ENCODE measurements at places on chromosomes 2 and 18.

DNA sequence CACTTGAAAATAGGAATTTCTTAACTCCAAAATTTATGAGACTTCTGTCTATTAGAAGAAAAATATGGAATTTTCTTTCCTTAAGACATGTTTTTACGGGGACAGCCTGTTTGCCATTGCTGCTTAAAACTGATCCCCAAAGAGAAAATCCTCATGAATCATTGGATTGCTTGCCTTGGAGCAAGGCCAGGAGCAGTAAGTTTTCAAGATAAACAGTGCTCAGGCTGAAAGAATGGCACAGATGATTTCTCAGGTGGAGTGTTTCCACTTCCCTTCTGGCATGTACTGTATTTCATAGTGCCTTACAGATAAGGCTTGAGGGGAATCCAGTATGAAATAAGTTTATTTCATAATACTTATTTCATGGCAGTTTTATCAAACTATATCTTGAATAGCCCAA lies 74.3 kb upstream of the MMADHC start:
- peak; percentile 84 for DNase-seq

DNA sequence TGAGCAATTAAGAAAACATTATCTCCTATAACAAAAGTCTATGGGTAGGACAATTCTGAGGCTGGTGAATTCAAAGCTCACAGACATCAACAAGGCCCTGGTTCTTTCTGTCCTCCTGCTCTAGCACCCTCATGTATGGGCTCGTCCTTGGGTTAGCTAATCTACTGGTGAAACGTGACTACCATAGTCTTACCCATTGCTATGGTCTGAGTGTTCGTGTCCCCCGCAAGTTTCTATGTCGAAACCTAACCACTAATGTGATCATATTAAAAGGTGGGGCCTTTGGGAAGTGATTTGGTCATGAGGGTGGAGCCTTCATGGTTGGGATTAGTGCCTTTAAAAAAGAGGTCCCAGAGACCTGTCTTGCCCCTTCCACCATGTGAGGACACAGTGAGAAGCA lies 564.7 kb downstream of the TNS1 start:
- no peak for DNase-seq

DNA sequence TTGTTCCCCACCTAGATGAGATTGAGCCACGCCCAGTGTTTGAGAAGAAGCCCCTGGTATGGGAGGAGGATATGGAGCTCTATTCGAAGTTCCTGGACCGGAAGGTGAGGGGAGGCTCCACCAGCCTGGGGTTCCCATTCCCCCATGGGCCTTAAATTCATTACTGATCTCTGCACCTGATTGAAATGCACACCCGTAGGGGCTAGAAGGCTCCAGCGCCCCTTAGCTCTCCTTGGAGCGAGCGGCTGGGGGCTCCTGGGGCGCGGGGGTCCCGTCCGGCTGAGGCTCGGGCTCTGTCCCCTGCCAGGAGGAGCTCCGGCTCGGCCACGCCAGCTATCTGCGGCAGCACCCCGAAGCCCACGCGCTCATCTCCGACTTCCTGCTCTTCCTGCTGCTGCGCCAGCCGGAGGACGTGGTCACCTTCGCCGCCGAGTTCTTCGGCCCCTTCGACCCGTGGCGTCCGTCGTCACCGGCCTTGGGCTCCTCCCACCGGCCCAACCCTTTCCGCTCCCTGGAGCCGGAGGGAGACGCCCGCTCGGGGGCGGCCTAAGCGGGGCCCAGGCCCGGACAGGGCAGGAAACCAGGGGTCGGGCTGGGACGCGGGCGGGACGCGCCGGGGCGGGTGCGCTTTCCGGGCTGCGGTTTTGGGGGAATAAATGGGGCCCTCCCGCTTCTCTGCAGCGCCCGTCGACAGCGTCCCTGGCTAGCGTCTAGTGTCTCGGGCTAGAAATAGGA lies 10.9 kb downstream of the CATIP start:
- peak; percentile 74 for DNase-seq

DNA sequence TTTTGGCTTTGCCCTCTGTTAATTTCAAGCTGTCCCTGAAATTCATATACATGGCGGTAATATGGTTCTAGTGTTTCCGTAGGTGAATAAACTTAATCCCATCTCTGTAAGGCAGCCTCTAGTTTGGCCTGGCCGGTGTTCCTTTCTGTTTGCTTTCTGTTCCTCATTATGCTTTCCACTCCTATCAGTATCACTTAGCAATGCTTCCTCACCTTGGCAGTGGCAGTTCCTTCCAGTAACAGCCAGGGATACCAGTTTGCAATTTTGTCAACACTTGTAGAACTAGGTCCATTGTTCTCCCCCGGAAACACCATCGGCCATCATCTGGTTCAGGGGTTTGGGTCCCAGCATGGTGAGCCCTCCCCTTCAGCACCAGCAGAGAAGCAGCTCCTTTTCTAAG lies 18.2 kb upstream of the TNP1 start:
- DNase-seq: no peak

GRCh38 chr2:48514348-48515003 lies 15.5 kb upstream of the STON1 start:
- DNase-seq: peak; percentile 59

- peak; percentile 64 for DNase-seq
Observed at GRCh38 chr2:195364015-195364965, 292.7 kb upstream of the SLC39A10 start.
